NCI-H187 treated with DMSO at 0.1 percent for 48 hours (cell line): ENCODE measurements at places on chromosomes 12 and 14.

DNA sequence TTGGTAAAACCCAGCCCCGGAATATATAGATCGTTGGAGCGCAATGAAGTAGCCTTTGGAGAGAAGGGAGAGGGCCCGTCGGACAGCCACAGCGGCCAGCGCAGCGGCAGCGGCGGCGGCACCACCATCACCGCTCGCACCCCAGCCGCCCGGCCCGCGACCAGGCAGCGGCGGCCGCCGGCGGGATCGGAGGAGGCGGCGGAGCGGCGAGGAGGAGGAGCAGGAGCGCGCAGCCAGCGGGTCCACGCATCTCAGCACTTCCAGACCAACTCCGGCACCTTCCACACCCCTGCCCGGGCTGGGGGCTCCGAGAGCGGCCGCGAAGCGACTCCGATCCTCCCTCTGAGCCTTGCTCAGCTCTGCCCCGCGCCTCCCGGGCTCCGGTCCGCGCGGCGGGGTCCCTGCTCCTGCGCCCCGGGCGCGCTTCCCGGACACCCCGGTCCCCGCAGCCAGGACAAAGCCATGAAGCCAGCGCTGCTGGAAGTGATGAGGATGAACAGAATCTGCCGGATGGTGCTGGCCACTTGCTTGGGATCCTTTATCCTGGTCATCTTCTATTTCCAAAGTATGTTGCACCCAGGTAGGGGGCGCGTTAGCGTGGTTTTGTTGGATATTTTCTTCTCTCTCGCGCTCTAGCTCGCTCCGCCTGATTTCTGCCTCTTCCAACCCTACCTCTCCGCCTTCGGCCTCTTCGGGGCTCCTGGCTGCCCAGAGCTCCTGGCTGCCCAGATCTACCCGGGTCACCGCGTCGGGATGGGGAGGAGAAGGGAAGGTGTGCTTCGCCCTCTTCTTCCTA, 400 bp downstream of the CHST11 start:
- DNase-seq: no peak

DNA sequence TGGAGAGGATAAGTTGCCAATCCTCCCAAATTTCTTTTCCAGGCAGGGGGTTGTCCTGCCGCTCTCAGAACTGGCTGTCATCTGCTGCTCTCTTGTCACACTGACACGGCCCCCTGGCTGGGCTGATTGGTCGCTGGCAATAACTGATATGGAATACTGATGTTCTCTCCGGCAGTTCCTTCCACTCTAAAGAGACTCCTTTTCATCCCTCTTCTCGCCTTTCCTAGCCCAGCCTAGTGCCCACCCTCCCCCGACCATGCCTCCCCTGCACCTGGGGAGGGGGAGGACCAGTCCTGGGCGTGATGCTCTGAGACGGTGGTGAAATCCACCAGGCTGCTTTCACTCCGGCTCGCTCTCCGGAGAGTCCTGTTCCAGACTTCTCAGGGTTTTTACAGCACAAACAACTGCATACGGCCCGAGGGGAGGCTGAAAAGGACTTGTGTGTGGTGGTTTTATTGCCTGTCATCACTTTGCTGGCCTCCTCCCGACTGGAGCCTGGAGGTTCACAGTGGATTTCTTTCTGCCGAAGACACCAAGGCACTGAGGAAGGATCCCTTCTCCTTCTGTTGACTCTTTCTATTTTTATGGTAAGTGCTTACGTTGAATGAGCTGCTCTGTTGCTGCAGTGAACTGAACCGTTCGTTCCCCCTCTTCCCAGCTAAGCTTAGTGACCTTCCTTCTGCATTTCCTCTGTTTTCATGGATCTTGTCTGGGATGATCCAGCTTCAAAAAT, at the start of gene ANO4:
Gene ANO4, plus strand, starts transcription at position 336 of the 733 bp plus-strand sequence. CDS start 107,010 bp downstream, outside the sequence.
- peak; percentile 46 for DNase-seq

- DNase-seq: no peak
Measured at GRCh38 chr12:118346895-118347294, 25.8 kb downstream of the TAOK3 start.

GRCh38 chr14:53295372-53295771, 142.2 kb upstream of the DDHD1 start:
- no peak for DNase-seq

DNA sequence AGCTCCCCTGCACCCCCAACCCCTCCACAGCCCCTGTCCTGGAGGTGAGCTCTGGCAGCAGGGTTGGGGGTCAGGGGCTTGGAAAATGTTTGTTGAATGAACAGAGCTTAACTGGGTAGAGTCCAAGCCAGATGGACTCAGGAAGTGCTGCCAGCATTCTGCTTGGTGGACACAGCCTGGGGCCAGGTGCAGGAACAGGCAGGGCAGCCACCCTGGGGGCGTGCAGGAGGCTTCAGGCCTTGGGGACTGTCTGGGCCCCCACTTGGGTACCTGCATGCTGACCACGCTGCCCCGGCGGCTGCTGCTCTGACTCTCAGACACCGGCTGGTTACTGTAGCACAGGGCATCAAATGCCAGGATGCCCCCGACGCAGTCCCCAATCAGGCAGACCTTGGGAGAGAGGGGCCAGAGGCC, 15.7 kb downstream of the ARL6IP4 start:
- no peak for DNase-seq

GRCh38 chr14:23430723-23431085, 4.8 kb downstream of the MYH7 start:
- no peak for DNase-seq
